ENCODE measurements at places on chromosomes 12 and 14.

DNA sequence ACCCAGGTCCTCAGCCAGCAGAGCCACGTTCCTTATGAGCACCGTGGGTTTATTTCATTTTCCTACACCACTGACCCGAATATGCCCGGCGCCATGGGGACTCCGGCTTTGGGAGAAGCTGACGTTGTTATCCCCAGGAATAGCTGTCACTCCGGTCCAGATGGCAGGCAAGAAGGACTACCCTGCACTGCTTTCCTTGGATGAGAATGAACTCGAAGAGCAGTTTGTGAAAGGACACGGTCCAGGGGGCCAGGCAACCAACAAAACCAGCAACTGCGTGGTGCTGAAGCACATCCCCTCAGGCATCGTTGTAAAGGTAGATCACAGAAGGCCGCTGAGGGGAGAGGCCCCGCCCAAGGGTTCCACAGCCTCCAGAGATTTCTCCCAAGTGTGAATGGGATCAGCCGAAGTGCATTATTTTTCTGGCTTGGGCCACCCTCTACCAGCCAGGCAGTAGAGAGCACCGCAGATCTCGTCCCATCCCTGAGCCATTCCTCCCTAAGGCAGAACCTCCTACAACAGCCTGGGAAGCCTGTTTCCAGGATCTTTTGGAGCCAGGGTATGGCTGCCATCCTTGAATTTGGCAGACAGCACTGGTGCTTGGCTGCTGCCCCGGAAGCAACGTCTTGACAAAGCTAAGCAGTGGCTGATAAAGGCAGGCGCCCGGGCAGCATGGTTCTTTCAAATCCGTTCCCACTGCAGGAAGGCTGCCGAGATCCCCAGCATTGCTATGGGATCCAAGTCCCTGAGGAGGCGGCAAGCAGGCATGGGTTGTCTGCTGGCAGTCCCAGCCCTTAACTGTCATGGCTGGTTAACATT lies 17.8 kb downstream of the CDK2AP1 start:
- DNase-seq, result no peak

GRCh38 chr14:75579338-75579864 lies 981 bp downstream of the FLVCR2 start:
- no peak for DNase-seq

GRCh38 chr14:95402578-95402977 lies 82.9 kb upstream of the CLMN start:
- DNase-seq, result no peak

GRCh38 chr12:19158923-19159322 lies 29.4 kb downstream of the PLEKHA5 start:
- no peak for DNase-seq

DNA sequence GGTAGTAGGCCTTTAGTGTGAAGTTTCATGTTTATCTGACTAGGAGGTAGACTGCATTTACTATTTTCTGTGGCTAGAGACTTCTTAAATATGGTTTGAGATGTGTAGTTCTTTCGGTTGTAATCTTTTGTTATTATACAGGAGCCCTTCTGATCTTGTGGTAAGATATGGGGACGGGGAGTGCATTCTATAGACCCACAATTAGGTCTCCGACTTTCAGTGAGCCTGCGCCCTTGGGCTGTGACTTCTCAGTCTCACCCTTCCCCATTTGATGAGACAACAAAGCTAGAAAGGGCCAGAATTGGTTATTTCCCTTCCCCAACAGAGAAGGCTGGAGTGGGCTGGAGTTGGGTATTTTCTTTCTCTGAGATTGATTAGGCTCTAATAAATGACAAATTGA lies 130.0 kb downstream of the MSRB3 start:
- no peak for DNase-seq

DNA sequence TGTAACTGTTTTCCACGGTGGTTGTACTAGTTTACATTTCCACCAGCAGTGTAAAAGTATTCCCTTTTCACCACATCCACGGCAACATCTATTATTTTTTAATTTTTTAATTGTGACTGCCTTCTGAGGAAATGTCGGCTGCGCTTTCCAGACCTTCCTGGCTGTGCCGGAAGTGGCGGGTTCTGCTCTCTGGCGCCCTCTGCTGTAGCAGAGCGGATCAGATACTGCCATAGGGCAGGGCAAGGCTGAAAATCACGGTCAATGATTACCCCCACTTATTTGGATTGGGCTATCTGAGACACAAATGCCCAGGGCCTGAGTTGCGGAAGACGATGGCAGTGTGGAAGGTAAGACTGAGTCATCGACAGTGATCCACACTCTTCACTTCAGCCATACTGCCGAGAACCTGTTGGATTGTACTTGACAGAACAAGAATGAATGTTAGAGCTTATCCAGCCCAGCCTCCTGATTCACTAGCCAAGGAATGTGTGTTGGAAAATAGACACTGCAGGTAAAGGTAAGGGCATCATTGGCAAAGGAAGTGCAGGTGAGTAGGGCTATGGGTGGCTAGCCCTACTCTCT lies 124.2 kb downstream of the NTF3 start:
- DNase-seq, result no peak

GRCh38 chr12:45178771-45179170 lies 37.1 kb upstream of the ANO6 start:
- DNase-seq, result no peak

GRCh38 chr12:21980544-21980943 lies 39.3 kb upstream of the ABCC9 start:
- no peak for DNase-seq

DNA sequence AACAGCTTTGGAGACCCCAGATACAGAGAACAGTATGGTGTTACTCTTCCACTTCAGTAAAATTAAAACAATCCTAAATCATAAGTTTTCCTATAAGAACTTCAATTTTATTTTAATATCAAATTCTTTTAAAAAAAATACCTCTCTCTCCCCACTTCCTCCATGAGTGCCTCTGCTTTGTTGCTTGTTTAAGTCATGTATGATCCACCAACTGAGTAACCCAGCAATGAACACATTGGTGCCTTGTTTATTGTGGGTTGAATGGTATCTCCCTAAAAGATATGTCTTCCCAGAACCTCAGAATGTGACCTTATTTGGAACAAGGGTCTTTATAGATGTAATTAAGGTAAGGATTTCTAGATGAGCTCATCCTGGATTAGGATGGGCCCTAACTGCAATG lies 143.5 kb upstream of the EGLN3 start:
- DNase-seq, result no peak

DNA sequence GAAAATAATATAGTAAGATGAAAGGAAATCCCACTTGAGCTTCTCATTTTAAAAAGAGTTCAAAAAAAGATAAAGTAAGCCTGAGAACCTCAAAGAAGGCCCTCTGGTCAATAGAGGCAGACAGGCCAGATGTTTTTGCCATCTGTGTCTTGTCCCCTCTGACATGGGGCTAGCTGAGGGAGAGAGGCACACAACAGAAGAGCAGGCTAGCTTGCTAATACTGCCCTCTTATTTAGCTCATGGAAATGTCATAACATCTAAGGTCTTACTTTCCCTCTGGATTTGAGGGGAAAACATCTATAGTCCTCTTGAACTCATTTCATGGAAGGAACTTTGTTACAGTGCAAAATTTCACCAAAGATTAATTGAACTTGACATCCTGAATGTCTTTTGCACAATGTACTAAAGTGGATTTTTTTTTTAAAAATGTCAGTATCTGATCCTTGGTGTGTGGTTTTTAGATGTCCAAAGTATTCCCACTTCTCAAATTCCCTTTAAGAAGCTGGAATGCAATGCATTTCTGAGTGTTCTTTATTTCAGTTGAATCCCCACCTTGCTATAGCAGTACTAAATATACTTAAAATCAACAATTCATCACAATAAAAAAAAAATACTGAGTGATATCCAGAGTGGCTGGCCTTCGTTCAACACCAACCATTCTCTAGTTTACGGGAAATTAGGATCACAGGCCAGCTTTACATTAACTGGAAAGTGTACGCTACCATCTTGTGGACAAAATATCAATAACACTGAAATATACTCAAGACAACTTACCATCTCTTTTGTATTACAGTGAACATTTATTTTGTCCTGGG lies 176.7 kb downstream of the PAH start:
- no peak for DNase-seq

- no peak for DNase-seq
These were observed 109.4 kb upstream of the MYL2 start for GRCh38 chr12:111029732-111030131.

GRCh38 chr12:89238593-89238992 lies 113.7 kb downstream of the DUSP6 start:
- DNase-seq, result peak; percentile 82

DNA sequence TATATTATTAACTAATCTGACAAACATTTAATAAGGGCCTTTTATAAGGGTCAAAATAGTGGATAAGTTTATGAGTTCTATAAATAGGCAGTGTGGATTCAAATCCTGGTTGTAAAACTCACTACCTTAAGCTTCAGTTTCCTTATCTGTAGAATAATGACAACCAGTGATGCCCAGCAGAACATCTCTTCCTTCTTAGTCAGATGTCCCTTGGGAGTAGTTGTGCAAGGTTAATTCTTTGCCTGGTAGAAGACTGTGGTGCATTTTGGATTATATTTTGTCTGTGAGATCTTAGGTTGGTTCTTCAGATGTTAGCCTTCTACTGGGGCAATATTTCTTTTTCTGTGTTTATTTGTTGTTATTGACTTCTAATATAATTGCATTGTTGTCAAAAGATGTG lies 59.5 kb downstream of the ARID2 start:
- no peak for DNase-seq

DNA sequence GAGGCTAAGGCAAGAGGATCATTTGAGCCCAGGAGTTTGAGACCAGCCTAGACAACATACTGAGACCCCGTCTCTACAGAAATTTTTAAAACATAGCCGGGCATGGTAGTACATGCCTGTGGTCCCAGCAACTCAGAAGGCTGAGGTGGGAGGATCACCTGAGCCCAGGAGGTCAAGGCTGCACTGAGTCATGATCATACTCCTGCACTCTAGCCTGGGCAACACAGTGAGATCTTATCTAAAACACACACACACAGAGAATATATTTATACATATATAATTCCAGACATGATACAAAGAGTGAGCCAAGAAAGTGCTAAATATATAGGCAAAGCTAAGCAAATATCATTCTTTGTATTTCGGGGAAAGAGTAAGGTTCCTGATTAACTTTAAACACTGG lies 9.4 kb downstream of the ZFC3H1 start:
- DNase-seq, result no peak

DNA sequence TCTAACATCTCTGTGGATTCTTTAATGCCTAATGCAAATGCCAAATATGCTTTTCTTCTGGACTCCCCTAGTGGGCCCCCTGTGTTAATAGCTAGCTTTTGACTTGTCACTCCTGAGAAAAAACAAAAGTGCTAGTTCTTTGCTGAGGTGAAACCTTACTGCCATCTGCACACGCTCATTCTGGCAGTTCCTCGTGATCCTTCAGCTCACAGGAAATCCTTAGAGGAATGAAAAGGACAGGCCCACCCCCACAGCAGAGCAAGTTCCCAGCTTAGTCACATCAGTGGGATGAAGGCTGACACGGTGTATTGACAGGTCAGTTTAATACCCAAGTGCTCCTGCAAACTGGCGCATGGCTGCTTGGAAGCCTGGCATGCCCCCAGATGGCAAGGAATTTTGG lies 165.1 kb upstream of the ATP2B1 start:
- no peak for DNase-seq

DNA sequence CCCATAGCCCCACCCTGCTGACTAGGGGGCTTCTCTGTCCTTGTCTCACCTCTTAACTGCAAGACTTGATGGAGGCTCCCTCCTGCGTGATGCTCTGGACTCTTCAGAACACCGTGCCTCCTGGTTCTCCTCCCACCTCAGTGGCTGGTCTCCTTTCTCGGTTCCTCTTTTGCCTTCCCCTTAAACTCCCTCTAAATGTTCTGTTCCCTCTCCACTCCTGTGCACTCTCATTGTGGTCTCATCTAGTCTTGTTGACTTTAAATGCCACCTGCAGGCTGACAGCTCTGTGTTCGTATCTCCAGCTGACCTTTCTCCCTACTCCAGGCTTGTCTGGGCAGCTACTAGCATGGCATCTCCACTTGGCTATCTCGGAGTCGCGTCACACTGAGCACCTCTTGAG lies 28.3 kb downstream of the DYNC1H1 start:
- no peak for DNase-seq

GRCh38 chr14:92500491-92500941 lies 13.1 kb upstream of the RIN3 start:
- DNase-seq, result no peak

DNA sequence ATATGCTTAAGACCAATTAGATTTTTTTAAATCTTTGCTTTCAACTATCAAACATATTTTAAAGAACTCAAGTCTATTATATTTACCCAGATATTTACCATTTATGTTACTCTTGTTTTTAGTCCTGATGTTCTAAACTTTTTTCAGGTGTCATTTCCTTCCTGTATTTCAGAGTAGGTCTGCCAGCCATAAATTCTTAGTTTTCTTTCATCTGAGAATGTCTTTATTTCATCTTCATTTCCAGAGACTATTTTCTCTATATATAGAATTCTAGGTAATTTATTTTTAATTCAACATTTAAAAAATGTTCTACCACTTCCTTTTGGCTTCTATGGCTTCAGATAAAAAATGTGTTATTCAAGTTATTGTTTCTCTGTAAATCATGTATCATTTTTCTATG lies 218.2 kb upstream of the AMIGO2 start:
- DNase-seq, result no peak

GRCh38 chr14:96748362-96748761 lies 48.8 kb upstream of the VRK1 start:
- no peak for DNase-seq

DNA sequence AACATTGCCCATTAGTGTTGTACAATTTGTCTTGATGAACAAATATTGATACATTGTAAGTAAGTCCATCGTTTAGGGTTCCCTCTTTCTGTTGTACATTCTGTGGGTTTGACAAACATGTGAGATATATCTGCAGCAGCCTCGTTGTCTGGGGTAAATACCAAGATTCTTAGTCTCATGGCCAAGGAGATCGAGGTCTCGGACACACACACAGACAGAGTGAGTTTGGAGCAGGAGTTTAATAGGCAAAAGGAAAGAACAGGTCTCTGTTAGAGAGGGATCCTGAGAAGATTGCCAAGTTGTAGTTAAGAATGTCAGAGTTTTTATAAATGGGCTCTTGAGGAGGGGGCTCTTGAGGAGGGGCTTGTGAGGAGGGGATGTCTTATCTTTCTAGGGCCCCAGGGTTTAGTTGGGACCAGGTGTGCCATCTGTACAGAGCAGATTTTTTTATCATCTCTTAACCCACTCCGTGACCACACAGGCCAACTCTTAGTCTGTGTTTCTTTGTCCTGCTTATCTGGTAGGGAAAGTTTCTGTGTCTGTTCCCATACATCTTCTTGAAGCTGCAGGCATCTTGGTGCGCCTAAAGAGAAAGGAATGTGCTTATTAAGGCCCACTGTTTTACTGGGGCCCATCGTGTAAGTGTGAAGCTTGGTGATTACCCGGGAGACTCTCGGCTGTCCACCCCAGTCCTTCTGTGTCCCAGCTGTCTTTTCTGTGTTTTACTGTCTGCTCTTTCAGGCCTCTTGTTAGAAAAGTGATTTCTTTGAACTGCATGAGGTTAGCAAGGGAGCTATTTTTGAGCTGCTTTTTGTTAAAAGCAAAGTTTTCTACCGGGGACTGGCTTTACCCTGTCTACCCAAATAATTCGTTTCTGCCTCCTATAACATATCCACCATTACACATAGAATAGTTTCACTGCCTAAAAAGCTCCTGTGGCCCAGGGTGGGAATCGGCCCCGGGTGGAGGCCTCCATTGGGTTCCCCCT lies 22.4 kb upstream of the CLEC2D start:
- no peak for DNase-seq

- DNase-seq, result no peak
These were observed 6.3 kb upstream of the OR4E2 start for GRCh38 chr14:21647380-21647779.

GRCh38 chr12:4439736-4440135 lies 5.9 kb downstream of the FGF6 start:
- no peak for DNase-seq
